ENCODE measurements at places on chromosomes 11 and 22.

GRCh38 chr11:124812876-124813275, 12.7 kb upstream of the MSANTD2 start:
- DNase-seq, result no peak

GRCh38 chr22:46590334-46590733, 29.9 kb upstream of the GRAMD4 start:
- no peak for DNase-seq

DNA sequence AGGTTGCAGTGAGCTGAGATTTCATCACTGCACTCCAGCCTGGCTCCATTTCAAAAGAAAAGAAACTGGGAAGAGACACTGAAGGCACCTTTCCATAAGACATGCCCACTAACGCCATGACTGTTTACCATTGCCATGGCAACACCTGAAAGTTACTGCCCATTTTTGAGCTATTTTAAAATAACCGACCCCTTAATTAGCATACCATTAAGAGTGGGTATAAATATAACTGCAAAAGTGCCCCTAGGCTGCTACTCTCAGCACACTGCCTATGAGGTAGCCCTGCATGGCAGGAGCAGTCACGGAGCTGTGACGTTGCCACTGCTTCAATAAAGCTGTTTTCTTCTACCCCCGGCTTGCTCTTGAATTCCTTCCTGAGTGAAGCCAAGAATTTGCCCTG, 9.9 kb upstream of the RNASEH2C start:
- no peak for DNase-seq

- peak; percentile 84 for DNase-seq
Observed at GRCh38 chr11:6319704-6320410, 444 bp downstream of the CAVIN3 start.

GRCh38 chr11:882596-882995, 28.0 kb downstream of the CHID1 start:
- DNase-seq, result no peak
